ENCODE measurements at places on chromosomes 1 and 21.
A peak's percentile ranks its signal among the peaks of the same experiment; 100 is the strongest.

GRCh38 chr1:89723863-89724262 lies 90.9 kb downstream of the LRRC8C start:
- DNase-seq, result no peak

DNA sequence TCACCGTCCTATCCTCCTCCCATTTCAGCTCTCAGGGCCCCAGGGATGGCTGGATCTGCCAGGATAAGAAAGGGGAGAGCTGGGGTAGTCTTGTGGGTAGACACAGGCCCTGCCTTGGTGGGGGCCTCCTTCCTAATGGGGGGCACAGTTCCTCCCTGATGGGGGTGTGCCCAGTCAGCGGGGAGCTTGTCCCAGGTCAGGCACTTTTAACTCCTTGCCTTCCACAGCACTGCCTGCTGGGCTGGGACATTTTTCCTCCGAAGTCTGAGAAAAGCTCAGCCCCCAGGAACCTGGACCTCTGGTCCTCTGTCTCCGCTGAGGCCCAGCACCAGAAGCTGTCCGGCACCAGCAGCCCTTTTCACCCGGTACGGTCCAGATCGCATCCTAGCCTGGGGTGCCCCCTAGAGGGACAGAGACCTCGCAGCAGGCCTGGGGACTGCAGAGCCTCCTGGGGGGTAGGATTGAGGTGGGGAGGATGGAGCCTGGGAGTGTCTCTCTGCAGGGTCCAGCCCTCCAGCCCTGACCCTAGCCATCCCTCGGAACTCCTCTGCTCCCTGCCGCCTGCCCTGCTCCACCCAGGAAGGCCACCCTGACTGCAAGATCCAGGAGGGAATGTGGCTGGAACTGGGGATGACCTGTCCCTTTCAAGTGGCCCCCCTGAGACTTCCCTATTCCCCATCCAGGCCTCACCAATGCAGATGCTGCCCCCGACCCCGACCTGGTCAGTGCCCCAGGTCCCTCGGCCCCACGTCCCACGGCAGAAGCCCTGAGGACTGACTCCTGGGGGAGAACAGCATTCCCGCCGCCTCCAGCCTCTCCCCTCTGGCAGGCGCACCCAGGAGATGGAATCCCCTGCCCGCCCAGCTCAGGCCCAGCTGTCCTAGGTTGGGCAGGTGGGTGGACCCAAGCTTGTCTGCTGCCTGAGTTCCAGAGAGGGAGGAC lies 12.0 kb downstream of the MIIP start:
- peak; percentile 39 for DNase-seq

DNA sequence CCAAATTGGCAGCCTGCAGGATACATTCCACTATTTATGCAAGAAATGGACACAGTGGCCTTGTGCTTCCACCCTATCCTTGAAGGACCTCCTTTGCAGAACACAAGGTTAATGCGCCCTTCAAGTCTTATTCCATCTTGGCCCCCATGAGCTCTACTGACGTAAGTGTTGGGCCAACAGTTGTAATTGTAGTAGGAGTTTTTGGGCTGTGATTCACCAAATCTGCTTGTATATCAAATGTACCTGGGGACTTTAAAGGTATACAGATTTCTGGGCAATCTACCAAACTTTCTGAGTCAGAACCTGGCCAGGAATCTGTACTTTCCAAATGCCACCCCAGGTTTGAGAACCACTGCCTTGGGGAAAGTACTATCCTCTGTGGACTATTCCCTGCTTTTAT lies 100.9 kb upstream of the MARK1 start:
- no peak for DNase-seq

DNA sequence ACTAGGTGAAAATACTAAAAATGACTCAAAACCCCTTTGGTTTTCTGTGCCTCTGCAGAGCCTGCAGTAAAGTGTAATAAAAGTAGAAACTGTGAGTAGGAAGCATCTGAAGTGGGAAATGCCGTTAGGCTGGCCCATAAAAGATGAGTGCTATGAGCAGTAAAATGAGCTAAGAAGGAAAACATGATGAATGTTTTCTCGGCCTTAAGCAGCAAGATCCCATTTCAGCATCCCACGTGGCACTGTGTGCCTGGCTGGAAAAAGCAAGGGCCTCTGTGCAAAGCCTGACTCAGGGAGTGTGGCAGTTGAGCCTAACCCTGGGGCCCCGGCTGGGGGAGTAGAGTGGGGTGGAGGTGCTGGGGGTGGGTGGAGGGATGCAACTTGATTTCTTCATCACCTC lies 109.5 kb downstream of the TBX15 start:
- no peak for DNase-seq

- DNase-seq, result peak; percentile 87
Measured at GRCh38 chr1:24930260-24931145, at the start of gene RUNX3. RUNX3 (minus strand) TSS chr1:24930276; CDS start chr1:24929868, 408 bp downstream.

DNA sequence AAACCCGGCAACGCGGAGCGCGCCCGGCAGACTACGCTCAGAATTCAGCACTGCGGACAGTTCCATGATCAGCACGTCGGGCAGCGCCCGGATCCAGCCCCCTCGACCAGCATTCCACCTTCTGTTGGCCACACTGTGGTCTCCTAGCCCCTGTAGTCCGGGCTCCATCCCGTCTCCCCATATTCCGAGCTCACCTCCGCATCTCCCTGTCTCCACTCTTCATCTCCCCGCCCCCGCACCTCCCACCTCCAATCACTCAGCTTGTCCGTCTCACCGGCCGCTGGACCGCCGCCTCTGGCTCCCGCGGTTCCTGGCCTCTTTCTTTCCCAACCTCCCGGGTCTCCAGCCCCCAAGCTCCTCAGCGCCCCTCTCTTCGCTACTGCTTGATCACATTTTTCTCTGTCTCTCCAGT lies 500 bp downstream of the EPHA10 start:
- DNase-seq, result no peak

DNA sequence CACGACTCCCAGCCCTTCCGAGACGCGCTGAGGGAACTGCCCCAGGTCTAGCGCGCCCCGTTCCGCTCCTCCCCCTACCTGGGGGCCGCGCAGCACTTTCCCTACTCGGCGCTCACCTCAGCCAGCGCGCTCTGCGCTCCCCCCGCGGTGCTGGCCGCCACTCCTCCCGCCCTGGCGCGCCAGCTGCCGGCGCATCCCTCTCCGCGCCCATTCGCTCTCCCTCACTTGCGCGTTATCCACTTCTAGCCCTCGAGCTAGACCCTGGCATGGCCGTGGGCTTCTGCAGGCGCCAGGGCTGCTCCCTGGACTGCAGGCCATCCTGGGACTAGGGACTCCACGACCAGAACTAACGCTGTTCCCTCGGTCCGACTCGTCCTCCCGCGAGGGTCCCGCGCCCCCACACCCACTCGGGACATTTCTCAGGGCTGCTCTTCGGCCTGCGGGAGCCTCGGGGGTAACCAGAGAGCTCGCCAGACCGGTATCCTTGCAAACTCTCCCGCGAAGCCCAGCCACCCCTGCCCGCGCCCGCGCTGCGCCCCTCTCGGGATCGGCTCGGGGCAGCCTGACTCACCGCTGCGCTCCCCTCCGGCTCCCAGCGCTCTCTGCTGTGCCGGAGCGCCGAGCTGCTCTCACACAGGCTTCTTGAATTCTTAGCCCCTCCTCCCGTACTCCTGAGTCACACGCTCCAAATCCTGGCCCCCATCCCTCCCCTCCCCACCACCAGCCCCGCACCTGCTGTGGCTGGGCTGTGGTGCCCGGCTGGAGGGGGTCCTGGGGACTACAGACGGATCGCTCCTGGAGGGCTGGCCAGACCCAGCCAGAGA lies at the start of gene NGF:
Gene NGF (minus strand): TSS at position 617 of the 824 bp plus-strand sequence. CDS start 51,454 bp downstream, outside the sequence.
- peak; percentile 60 for DNase-seq

- no peak for DNase-seq
Measured at GRCh38 chr1:1926346-1926811, 7.3 kb upstream of the TMEM52 start.

DNA sequence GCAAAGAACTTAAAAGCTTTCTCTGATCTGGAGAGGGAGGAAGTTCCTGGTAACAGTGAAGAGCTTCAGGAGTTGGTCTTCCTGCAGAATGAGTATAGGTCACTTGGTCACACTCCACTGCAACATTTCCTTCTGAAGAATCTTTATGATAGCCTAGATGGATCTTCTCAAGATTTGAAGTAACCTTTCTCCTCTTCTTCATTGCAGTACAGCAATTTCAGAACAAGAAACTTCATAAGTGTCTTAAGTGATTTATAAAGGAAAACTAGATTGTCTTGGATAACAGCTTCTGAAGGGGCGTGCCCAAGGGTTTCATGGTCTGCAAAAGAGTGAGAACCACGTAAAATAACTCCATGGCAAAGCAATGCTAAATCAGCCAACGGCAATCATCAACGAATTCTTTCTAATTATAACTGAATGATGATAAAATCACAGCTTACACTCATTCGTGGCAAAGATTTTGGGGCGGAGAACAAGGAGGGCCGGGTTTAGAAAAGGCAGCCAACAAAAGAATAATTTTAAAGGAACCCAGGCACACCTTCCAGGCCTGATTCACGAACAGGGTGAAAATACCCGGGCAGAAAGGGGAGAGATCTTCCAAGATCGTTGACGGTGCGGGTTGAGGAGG lies 53.9 kb upstream of the ASPM start:
- DNase-seq, result no peak

GRCh38 chr21:42732033-42732410 lies 78.6 kb downstream of the PDE9A start:
- no peak for DNase-seq

- DNase-seq, result no peak
Measured at GRCh38 chr1:89607156-89607555, 25.8 kb upstream of the LRRC8C start.

- DNase-seq, result no peak
Measured at GRCh38 chr1:90714521-90714951, 2.6 kb downstream of the BARHL2 start.

GRCh38 chr1:236058141-236058934 lies 6.6 kb downstream of the NID1 start:
- no peak for DNase-seq

GRCh38 chr1:189654906-189655305 lies 822.8 kb downstream of the BRINP3 start:
- DNase-seq, result no peak

DNA sequence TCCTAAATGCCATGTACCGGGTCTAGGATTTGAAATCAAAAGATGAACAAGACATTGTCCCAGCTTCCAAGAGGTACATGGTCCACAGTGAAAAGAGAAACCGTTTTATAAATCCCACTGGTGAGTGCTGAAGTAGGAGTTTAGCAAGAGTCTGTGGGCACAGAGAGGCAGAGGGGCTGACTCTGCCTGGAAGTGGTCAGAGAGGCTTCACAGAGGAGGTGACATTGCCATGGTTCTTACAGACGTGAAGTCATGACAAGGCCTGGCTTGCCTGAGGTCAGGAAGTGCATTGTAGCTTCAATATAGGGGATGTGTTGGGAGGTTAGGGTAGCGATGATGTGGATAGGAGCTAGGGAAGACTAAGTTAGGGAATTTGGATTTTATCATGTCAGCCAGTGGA lies 28.4 kb downstream of the MAPKAPK2 start:
- no peak for DNase-seq

DNA sequence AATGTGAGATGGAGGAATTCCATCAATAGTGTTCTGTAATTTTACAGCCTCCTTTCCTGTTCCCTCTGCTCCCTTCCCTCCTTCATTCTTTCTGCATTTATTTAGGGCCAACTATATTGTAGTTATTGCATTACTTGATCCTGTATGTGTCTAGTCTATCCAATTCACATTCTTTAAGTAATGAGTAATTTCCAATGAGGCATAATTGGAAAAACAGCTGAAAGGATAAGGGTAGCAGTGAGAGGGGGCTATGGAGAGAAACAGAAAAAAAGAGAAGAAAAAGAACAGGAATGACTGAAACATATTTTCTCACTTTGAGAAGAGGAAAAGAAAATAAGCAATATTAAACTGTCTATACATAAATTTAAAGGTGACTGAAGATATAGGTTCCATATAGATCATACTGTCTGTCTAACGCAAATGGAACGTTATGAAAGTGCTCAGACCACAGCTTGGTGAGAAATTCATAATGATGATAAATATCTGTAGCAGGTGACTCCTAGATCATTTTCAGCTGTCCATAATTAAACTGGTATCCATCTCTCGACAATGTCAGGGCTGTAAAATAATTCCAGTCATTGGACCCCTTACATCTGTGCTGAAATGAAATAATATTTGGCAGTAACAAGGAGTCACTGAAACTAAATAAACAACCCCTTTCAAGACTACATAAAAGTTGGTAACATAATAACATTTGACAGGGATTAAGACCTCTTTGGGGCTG lies 61.8 kb downstream of the SPAG17 start:
- DNase-seq, result no peak

- no peak for DNase-seq
Measured at GRCh38 chr1:165075725-165076370, 280.7 kb downstream of the LMX1A start.

- DNase-seq, result no peak
Measured at GRCh38 chr1:11929849-11930248, 3.6 kb upstream of the KIAA2013 start.

- no peak for DNase-seq
Measured at GRCh38 chr1:47309427-47309826, 4.5 kb downstream of the STIL start.

DNA sequence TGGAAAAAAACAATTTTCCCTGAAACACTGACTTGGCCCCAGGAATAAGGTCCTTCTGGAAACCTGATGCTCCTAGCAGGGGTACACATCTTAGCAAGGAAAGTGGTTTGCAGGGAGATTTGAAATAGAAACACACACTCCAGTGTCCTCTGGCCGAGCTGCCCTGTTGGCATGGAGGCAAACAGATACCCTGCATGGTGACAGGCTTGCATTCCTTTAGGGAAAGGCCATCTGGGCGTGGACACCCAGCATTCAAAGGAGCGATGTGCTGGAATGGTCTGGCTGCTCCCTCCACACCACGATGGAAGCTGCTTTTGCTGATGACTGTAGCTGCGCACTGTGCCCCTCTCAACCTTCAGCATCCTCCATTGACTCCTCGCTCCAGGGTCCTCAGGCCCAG lies 41.5 kb upstream of the BCAR3 start:
- no peak for DNase-seq

- no peak for DNase-seq
Measured at GRCh38 chr1:54671985-54672608, 30.5 kb downstream of the MROH7 start.

GRCh38 chr1:67589519-67590233 lies 95.3 kb upstream of the GADD45A start:
- no peak for DNase-seq

GRCh38 chr1:36479505-36480051 lies 3.1 kb downstream of the CSF3R start:
- DNase-seq, result no peak

DNA sequence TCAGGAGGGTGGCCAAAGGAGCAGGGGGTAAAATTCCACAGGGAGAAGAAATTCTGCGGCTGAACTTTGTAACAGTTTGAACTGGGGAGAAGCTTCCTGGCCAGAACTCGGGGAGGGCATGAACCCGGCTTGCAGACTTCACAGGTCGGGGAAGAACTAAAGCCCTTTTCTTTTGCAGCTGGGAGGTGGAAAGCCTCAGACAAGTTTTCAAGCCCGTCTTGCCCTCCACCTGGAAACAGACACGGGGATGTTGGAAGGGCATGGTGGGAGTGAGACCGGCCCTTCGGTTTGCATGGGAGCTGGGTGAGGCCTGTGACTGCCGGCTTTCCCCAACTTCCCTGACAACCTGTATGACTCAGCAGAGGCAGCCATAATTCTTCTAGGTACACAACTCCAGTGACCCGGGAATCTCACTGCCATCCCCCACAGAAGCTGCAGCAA lies 11.3 kb downstream of the THEM4 start:
- DNase-seq, result no peak
